ENCODE measurements at places on chromosomes 6 and 20. TPM values are rescaled to one million over a fixed set of nuclear protein-coding genes. Genes with fewer than 3 reads are reported as not detected.

The KIF25 gene
- not detected for total RNA-seq

The MRAP2 gene
- total RNA-seq, result 0.11 TPM

DNA sequence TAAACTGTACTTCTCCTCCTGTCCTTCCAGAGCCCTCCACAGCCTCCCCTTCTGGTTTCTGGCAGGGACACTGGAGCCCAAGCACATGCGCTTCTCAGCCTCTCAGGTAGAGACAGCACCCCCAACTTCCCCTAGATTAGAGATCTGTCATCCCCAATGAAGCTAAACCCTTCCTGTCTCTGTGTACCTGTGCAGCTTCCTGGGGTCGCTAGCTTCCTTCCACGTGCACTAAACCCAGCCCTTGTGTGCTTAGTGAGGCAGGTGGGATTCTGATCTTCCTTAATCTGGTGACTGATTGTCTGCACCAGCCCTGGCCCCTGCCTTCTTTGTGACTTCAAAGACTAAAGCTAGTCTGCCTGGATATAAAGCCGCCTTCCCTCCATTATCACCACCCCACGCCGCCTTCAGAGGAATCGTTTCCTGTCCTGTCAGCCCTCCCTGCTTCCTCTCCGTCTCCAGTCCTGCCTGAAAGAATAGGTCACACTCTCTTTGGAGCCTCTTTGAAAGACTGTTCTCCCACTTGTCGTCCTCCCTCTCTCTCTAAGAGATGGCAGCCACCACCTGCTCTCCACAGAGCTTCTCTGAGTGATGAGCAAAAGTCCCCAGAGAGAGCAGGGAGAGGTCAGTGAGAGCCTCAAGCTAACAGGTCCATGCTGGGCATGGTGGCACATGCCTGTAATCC, 27.5 kb downstream of the CAPN11 start:
- DNase-seq, result no peak
- no peaks in the 10 kb centered on the region for H3K27me3 ChIP-seq
- H3K36me3 ChIP-seq, result no peaks in the 10 kb centered on the region
- peaks cover 7% of the 10 kb centered on the region for H3K4me1 ChIP-seq

DNA sequence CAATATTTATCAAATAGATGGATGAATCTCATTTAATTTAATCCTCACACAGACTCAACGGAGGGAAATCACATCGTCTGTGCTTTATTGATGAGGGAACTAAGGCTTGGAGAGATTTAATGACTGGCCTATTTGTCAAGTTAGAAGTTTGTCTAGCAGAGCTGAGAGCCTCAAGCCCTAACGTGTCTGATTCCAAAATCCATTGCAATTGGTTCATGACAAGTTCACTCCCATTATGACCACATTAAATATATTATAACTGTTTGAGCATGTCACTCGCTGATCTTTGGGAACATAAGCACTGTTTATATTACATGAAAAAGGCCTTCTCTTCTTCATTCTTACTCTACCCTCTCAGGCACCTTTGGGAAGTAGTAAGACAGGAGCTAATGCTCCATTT, 89.4 kb upstream of the SIRPA start:
- no peak for DNase-seq
- no peaks in the 10 kb centered on the region for H3K36me3 ChIP-seq
- H3K4me1 ChIP-seq, result peaks cover 12% of the 10 kb centered on the region

- DNase-seq, result no peak
- no peaks in the 10 kb centered on the region for H3K27me3 ChIP-seq
- H3K27ac ChIP-seq, result no peak overlapping the region
- no peaks in the 10 kb centered on the region for H3K4me1 ChIP-seq
Measured at GRCh38 chr6:62345962-62346689, 60.1 kb upstream of the KHDRBS2 start.

GRCh38 chr20:24446811-24447210, 22.6 kb upstream of the SYNDIG1 start:
- peaks cover 12% of the 10 kb centered on the region for H3K27me3 ChIP-seq
- H3K4me3 ChIP-seq, result no peak overlapping the region
- H3K27ac ChIP-seq, result no peak overlapping the region
- no peaks in the 10 kb centered on the region for H3K4me1 ChIP-seq
- DNase-seq, result no peak
- H3K36me3 ChIP-seq, result no peaks in the 10 kb centered on the region
